Esophagus squamous epithelium (tissue), 5 donors: ENCODE measurements at places on chromosomes 11 and 22.

DNA sequence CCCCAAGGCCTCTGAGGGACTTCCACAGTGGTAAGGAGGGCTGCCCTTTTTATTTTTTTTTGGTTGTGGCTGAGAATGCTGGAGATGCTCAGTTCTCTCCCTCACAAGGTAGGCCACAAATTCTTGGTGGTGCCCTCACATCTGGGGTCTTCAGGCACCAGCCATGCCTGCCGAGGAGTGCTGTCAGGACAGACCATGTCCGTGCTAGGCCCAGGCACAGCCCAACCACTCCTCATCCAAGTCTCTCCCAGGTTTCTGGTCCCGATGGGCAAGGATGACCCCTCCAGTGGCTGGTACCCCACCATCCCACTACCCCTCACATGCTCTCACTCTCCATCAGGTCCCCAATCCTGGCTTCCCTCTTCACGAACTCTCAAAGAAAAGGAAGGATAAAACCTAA lies 4.2 kb downstream of the THY1 start:
- no peak for DNase-seq

DNA sequence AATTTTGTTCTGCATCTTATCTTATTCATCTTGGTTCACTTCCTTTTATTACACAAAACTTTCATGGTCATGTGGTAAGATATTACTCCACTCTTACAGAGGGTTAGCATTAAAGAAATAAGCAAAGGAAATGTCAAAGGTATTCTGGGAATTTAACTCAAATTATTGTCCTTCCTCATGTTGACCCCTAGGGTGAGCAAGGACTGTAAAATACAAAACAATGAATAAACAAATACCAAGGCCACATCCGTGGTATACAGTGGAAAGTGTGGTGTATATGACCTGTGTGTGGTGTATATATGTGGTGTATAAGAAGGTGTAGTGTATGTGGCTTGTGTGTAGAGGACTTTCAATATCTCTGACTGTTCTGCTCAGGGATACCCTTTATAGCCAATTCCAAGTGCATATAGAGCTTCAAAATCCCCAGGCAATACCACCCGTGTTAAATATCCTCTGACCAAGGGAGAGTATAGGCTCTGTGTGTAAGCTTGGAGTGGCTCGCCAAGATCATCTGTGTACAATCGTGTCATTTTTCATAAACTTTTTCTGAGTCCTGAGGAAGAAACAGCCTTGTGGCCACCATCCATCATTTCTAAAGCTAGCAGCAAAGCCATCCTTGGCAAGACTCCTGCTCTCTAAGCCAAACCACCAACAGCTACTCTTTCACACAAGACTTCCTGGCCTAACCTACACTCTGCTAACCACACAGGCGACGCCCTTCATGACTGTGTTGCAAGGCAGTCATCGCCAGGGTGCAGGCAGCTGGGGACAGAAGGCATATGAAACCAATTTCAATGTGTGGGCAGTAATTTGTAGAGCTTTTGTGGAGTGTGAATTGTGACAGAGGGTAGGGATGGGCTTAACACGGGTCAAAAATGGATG lies 548.0 kb downstream of the ETS1 start:
- no peak for DNase-seq

DNA sequence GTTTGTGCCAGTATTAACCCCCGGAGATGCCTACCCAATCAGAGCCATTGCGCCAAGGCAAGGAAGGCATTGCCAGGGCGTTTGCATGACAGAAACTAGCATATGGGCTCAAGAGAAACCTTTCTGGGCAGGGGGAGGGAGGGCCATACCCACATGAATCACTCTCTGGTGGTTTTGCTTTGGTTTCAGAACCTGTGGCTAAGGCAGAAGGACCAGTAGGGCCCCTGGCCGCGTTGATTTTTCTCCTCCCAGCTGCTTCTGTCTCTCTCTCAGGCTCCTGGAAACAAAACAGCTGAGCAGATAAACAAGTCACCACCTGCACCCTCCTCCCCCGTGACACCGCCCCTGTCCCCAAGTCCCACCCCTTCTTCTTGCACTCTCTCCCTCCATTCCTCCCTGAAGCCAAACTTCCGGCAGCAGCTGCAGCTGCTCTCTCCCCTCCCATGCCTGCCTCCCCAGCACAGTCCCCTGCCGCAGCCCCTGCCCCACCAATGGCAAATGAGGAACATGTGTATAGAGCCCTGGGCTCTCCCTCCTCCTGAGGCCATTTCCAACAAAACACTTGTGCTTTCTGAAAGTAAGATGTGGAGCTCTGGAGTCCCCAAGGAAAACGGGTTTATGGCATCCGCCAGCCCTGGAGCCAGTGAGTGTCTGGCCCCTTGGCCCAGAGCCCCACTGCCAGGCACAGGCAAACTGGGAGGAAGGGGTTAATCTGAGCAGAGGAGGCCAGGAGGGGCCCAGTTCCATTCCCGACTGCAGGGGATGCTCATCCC lies 39.0 kb upstream of the ADA2 start:
- no peak for DNase-seq

GRCh38 chr22:35205961-35206360 lies 51.3 kb upstream of the HMGXB4 start:
- DNase-seq, result no peak

- no peak for DNase-seq
Observed at GRCh38 chr22:23542933-23543332, 37.2 kb downstream of the IGLL1 start.

- no peak for DNase-seq
Observed at GRCh38 chr22:21650823-21651520, 8.9 kb downstream of the SDF2L1 start.

DNA sequence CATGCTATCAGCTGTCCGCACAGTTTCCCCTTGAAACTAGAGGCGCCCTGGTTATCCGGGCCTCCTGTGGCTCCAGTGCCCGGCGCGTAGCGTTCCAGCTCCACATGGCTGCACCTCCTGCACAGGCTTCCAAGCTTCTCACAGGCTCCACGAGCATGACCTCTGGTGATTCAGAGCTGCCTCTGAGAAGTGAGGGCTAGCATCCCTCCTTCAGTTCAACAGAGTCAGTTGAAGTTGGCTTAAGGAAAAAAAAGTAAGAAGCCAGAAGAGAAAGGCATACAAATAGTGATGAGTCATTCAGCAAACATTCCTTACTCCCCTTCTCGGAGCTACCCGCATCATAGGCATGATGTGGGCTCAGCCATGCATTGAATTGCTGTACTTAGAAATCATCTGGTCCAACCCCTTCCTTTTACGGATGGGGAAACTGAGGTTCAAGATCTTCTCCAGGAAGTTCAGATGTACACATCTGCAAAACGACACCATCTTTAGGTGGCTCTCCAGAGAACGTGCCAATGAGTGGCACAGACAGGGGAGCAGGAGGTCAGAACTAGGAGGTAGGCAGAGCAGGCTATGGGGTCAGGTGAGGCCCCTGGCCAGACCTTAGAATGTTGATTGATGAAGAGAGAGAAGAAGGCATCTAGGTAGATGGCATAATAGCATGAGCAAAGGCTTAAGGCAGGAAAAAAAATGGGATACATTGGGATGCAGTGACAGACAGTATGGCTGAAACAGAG lies 216.3 kb upstream of the TBCEL start:
- no peak for DNase-seq

GRCh38 chr11:86933891-86934581 lies 21.2 kb downstream of the FZD4 start:
- no peak for DNase-seq

DNA sequence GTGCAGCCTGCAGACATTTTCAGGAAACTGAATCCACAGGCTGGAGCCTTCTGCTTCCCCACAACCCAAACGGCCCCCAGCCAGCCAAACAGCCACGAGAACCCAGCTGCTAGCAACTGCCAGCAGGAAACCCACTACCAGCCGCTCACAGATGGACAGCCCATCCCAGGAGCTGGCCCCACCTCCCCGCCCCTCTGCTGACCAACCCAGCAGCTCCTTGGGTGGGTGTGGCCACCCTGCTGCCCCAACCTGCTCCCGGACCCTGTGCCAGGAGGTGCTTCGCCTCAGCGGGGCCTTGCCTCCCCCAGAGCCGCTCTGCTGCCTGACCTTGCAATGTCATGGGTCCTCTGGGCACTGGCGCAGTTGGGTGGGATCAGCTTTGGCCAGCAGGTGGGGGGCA lies 8.2 kb upstream of the CCDC188 start:
- DNase-seq, result no peak

GRCh38 chr11:71248656-71249055 lies 3.7 kb downstream of the SHANK2 start:
- DNase-seq, result no peak
